ENCODE measurements at places on chromosomes 11 and 22.

DNA sequence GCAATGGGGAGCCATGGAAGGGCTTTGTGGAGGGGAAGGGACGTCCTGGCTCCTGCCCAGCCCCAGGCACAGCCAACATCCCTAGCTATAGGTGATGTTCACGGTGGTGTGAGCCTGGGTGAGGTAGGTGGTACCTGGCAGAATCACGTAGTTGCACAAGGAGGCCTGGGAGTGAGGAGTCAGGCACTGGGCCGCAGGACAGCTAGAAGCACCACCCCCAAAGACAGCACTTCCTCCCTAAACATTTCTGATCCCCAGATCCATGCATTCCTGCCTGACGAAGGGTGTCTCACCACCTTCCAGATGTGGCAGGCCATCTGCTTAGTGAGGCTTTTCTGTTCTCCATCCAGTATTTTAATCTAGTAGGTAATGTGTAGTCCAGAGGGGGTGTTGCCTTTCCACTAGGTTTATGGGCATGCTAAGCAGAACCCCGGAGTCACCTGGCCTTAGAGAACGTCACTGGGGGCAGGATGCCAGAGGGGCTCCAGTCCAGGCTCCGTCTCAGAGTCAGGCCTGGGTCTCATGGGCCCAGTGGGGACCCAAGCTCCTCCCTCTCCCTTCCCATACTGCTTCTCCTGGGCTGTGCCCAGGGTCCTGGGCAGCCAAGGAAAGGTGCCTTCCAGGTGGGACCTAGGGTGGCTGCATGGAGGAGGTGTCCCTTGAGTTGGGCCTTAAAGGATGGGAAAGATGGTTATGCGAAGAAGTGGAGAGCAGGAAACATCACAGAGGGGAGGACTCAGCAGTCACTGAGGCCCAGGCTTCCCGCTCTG, 56.2 kb downstream of the OTOG start:
- no peak for DNase-seq

DNA sequence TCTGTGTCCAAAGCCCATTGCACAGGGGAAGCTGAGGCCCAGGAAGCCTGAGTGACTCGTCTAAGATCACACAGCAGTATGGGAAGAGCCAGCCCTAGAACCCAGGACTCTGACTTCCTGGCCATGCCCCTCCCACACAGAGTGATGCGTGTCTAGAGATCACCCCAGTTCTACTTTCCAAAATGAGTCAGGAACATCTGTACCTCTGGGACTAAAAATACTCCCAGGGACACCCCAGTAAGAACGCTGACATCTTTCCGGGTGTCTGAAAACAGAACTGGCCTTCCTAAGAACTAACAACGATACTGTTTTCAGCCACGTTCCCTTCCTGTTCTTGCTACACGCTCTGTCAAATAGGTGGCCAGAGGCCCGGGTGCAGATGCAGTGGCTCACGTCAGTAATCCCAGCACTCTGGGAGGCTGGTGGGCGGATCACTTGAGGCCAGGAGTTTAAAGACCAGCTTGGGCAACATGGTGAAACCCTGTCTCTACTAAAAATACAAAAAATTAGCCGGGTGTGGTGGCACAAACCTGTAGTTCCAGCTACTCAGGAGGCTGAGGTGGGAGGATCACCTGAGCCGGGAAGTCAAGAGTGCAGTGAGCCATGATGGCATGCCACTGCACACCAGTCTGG, 21.7 kb upstream of the PDGFB start:
- DNase-seq: no peak

GRCh38 chr11:44185522-44185921, 90.0 kb downstream of the EXT2 start:
- DNase-seq: no peak

GRCh38 chr11:23551706-23552105, 691.4 kb upstream of the CCDC179 start:
- no peak for DNase-seq

GRCh38 chr11:74311352-74311926, at the start of gene P4HA3:
Gene P4HA3, minus strand, starts transcription at chr11:74311640. Its CDS starts 29 bp downstream, at chr11:74311611.
- peak; percentile 72 for DNase-seq

- DNase-seq: no peak
Measured at GRCh38 chr11:132960273-132961078, 571.8 kb downstream of the OPCML start.

DNA sequence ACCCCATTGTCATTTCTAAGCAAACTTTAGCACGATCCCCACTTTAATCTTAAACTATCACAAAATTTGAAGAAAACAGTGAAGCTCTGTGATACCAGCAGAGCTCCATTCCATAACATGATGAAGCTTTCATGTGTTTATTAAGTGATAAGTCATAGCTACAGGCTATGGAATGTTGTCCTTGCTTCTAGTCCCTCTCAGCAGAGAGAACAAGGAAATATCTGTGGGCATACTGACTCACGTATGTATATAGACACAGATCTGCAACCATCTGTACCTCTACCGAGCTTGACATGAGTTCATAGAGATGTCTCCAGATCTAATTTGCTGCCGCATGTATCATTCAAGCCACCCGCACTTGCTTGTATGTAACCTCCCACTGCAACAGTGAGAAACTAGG, 588.9 kb downstream of the ETS1 start:
- no peak for DNase-seq
